Mesenteric fat pad (tissue), 1 donor: ENCODE measurements at places on chromosomes 5 and 9. TPM values are rescaled to one million over a fixed set of nuclear protein-coding genes. Genes with fewer than 3 reads are reported as not detected.

DNA sequence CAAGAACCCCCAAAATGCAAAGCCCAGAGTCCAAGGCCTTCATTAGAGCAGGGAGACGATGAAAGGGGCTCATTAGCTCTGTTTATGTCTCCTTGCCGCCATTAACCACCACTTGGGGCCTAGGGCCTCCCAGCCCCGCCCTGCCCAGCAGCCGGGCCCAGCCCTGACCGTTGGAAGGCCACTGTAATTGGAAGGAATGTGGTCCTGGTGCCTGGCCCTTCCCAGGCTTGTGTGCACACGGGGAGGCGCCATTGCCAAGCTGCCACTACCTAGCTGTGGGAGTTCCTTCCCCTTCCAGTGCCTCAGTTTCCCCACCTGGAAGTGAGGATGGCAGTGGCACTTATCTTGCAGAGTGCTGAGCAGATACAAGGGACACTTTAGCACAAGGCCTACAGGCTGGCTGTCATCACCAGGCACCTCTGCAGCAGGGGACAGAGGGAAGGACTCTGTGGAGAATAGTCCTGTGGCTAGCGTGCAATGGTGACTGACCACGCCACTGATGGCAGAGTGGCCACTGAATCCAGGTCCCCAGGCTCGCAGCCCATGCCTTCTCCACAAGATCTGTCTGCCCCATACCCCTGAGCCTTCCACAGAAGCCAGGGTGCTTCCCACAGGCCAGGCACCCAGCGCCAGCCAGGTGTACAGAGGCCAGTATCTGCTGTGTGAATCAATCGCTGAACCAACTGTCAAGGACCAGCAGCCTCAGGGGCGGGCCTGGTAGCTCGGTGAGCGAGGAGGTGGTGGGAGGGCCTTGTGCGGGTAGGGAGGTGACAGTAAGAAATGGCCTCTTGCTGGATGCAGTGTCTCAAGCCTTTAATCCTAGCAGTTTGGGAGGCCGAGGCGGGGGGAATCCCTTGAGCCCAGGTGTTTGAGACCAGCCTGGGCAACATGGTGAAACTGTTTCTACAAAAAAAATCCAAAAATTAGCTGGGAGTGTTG, 20.8 kb downstream of the GBGT1 start:
- no peak for DNase-seq

DNA sequence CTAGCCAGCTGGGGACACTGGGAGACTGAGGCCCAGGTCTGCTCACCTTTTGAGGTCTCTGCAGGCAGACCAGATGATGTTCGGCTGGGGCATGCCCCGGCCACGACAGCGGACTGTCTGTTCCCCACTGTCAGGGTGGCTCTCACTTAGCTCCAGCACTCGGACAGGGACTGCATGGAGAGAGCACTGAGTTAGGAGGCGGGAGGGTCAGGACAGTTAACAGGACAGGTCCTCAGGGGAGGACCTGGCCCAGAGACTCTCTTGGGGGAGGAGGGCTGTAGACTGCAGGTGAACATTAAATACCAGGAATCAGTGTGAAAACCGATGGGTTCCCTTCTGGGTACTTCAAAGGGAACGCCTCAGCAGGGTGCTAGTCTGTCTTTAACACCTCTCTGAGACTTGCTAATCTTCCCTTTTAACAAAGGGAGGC, 25.1 kb downstream of the PDGFRB start:
- no peak for DNase-seq

- no peak for DNase-seq
These were observed 69.5 kb upstream of the IQGAP2 start for GRCh38 chr5:76333571-76333970.

- no peak for DNase-seq
These were observed 78.9 kb upstream of the RASEF start for GRCh38 chr9:83141887-83142286.

DNA sequence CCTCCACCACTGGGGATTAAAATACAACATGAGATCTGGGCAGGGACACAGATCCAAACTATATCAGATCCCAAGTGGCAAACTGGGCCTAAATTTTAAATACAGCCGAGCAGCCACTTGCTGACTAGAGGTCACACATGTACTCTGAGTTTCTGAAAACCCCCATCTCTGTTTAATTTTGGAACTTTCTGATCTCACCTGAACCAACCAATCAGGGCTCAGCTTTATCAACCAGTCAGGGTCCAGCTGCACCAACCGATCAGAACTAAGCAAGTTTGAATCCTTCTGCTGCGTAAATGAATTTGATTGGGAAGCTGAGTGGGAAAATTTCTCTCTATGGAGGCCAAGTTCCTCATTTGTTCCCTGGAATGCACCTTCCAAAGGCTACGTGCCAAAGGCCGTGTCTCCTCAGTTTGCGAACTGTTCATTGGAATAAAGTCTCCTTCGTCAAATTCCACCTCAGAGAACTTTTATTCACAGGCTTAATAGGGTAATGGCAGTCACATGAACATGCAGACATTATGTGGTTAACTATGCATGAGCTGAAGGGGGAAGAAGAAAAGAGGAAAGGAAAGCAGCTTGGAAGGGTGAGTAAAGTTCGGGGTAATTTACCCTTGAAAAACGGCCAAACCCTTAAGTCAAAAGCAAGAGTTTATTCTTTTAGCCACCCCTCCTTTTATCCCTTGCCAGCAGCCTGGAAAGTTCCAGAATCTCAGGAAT, 3.7 kb downstream of the CD180 start:
- no peak for DNase-seq

Gene GAS1
- total RNA-seq: 91.5 TPM

Gene PLPPR1
- not detected for total RNA-seq
